ENCODE measurements at places on chromosomes 2 and 18.

DNA sequence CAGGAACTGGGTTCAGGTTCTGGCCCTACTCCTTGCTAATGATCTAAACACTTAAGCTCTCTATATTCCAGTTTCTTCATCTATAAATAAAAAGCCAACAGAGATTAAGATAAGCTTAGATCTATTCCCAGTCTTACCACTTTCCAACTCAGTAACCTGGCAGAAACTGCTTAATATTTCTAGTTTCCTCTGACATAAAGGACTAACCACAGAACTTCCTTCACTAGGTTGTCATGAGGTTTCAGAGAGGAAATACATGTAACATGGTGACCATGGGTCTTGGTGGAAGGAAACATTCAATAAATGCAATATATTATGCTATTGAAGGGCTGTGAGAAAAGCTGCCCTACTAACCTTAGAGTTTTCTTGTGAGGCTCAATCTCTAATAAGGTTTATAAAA, 114.4 kb upstream of the PDE1A start:
- DNase-seq = no peak

- DNase-seq = no peak
Observed at GRCh38 chr2:32614084-32614483, 13.8 kb upstream of the TTC27 start.

GRCh38 chr18:75362435-75362834, 65.1 kb downstream of the SMIM21 start:
- no peak for DNase-seq

GRCh38 chr18:55584201-55584600, 3.8 kb downstream of the TCF4 start:
- DNase-seq = no peak

DNA sequence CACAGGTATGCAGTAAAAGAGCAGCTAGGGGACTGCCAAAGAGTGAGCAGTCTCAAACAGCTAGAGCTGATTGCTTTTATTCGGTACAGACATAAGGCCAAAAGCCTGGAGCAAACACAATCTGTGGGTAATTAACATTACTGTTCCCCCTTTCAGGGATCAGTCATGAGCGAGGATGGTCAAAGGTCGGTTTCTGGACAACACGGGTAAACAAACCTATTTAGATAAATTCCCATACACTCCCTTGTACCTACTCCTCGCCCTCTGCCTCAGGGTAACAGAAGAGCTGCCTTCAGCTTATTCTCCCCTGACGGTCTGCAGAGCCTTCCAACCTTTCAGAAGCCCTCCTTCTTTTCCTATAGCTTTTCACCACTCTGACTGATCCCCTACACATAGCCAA, 586.0 kb downstream of the SUCLG1 start:
- no peak for DNase-seq

DNA sequence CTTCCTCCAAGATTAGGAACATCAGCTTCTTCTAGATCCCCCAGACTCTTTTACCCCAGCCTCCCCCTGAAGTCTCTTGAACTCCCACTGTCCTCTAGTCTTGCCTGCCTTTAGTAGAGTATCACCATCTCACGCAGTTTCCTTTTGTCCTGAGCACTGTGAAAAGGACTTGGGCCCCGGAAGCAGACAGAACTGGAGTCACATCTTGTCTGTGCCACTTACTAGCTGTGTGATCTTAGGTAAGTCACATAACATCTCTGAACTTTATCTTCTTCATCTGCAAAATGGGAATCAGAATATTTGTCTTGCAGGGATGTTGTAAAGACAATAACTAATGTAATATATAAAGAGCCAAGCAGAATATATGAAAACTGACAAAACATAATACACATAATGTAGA, 8.4 kb upstream of the TRABD2A start:
- DNase-seq = no peak

- no peak for DNase-seq
Observed at GRCh38 chr2:218152777-218153176, 14.0 kb downstream of the CXCR1 start.

GRCh38 chr2:111035830-111036441, 84.8 kb upstream of the BCL2L11 start:
- DNase-seq = no peak

GRCh38 chr2:239445771-239446524, 45.1 kb upstream of the HDAC4 start:
- DNase-seq = no peak

- DNase-seq = no peak
Observed at GRCh38 chr2:172673056-172673683, 62.5 kb upstream of the RAPGEF4 start.

Data from activated CD4-positive, alpha-beta T cell treated with anti-CD3 and anti-CD28 coated beads, Interleukin-2, amount 50 U/mL, for 24 hours (primary cell).